ENCODE measurements at places on chromosomes 13 and 19. TPM values are rescaled to one million over a fixed set of nuclear protein-coding genes. Genes with fewer than 3 reads are reported as not detected.

The LILRA1 gene
- total RNA-seq: not detected

DNA sequence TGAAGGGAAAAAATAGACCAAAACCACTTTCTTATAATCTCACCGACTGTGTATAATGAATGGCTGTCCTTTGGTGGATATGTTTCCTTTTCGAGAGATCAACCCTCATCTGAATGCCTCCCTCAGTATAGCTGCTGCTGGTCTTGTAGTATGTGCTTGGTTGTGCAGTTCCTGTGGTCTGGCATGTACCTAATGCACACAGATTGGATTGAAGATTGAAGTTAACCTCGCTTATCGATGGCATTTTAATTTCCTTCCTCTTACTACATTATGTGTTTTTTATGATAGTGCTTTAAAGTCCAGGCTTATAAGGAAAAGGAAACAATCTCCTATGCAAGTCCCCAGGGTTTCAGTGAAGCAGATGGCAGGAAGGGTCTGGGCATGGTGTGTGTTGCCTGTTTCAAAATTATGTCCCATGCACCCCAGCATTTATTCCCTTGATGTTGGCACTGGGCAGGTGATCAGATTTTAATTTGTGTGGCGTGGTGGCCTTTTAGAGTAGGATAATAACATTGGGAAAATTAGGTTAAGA lies 334.1 kb downstream of the SHISA2 start:
- no peak for DNase-seq

DNA sequence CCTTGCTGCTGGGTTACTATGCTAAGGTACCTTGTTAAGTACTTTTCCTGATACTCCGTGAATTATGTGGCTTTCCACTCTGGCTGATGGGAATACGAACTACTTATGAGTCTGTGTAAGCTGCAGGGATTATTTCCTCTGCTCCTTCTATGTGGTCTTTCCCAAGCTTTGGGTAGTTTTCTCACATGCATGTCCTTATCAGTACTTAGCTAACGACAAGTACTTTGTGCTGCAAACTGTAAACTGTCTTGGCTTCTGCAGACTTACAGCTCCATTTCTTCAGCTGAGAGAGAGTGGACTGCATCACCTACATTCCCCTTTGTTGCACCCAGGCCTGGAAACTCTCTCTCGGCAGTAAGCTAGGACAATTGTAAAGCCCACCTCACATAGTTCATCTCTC lies 76.6 kb downstream of the FGF9 start:
- no peak for DNase-seq

- no peak for DNase-seq
Observed at GRCh38 chr19:373391-374182, 29.0 kb upstream of the MIER2 start.

The PEPD gene
- total RNA-seq: 28.1 TPM

GRCh38 chr19:39676004-39676403 lies 20.3 kb downstream of the LGALS16 start:
- DNase-seq: no peak

- DNase-seq: no peak
Observed at GRCh38 chr13:71817335-71817734, 49.7 kb downstream of the DACH1 start.

DNA sequence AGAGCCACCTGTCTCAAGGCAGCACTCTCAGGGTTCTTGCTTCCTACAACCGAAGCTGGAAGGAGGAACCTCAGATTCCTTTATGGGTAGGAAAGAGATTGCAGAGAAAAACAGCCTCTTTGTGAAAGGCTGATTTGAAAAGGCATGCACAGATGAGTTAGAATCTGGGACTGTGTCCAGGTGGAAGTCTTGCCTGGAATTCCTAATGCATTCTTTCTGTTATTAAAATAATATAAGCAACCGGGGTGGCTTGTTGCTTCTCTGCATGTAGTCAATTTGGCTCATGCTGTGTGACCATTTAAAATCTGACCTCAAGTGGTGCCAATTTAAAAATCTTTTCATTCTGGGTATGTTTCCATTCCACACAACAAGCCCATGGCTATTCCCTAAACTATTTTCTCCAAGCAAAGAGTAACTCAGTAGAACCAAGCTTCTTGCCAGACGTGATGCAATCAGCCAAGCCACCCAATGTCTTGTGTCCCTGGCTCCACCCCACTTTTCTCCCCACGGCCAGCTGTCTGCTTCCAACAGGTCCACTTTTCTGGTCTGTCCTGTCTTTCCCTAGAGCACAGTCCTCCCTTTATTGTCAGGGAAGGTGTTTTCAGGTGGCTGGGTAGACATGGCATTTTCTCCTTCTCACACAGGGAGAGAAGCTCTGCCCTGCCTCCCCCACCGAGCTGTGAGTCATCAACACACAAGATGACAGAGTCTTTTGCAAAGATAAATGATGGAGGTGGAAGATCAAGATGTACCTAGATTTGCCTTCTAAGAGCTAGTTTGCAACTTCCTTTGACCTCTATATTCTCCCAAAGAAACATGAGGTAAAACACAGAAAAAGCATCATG lies 394.3 kb downstream of the FOXO1 start:
- no peak for DNase-seq

GRCh38 chr13:35225582-35225981 lies 250.9 kb downstream of the MAB21L1 start:
- DNase-seq: no peak

GRCh38 chr19:3816566-3817218 lies 30.5 kb upstream of the MATK start:
- no peak for DNase-seq

The IZUMO2 gene
- total RNA-seq: not detected

All from frontal cortex (tissue), 4 donors.